ENCODE measurements at places on chromosomes 5 and 9. TPM values are rescaled to one million over a fixed set of nuclear protein-coding genes. Genes with fewer than 3 reads are reported as not detected.

DNA sequence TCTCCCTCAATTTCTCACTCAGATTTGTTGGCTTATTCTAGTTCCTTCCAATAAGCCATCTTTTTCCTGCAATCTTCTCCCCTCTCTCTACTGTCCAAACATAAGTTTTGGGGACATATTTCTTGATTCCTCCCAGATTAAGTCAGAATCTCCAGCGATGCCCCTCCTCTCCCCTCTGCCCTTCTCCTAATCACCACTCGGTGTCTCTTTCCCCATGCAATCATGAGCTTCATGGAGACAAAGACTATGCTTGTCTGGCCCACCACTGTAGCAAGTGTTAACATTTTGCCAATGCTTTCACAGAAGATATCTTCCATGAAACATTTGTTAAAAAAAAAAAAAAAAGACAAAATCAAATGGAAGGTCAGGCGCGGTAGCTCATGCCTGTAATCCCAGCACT, 42.4 kb downstream of the PDE6A start:
- DNase-seq, result no peak

ENTREP1 gene
- not detected for total RNA-seq

GRCh38 chr9:1002678-1003077, 26.2 kb downstream of the DMRT3 start:
- DNase-seq, result no peak

BRINP1 gene
- 3.7 TPM for total RNA-seq

DNA sequence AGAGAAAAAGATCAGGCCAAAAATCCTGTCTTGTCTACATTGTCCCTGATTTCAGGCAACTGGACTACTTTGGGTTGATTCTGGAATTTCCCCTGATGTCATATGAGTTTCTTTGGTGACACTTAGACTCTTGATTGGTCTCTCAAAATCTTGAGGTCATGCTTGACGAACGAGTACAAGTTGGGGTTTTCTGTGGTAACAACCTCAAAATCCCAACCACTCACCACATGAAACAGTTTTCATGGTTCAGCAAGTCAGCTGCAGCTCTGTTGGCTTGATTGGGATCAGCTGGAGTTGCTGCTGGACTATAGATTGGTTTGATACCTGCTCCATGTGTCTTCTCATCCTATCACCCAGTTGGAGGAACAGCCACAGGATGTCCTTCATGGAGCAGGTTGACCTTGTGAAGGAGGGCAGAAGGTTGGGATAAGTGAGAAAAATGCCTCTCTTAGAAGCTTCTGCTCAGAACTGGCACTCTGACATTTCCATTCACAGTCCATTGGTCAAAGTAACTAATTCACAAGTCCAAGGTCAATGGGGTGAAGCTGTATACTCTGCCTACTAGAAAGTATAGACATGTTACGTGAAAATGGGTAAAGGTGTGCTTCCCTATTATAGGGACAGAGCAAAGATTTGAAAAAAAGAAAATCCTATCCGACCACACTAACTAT, 284.5 kb downstream of the SH3GL2 start:
- no peak for DNase-seq

IL13 gene
- not detected for total RNA-seq

DNA sequence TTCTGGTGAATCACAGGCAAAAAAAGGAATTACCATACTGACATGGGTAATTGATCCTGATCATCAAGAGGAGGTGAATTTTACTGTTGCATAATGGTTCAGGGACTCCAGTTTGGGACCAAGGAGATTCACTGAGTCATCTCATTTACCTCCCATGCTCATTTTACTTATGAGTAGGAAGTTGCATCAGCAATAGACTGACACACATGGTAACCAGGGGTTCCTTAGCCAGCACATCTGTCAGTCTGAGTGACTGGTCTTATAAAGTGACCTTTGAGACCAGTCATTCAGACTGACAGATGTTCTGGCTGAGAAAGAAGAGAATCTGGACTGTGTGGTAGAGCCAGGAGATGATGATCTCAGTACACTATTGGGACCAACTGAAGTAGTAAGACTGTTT, 384.6 kb upstream of the CD180 start:
- no peak for DNase-seq

MAPK9 gene
- total RNA-seq, result 46.5 TPM

DNA sequence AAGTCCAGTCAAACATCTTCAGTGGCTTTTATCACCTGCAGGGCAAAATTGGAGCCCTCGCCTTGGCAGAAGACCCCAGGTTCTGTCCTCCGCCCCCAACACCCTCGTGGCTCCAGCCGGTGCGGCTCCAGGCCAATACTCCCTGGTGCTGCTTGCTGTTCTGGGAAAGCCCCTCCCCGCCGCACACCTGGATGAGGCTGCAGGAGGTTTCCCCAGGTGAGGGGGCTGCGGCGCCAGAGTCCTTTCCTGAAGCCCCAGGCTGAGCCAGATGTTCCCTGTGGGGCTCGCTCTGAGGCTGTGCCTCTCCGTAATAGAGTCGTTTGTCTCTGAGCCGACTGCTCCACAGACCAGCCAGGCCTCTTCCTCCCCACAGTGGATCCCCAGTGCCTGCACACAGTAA, 375.4 kb upstream of the IRX1 start:
- no peak for DNase-seq

DNA sequence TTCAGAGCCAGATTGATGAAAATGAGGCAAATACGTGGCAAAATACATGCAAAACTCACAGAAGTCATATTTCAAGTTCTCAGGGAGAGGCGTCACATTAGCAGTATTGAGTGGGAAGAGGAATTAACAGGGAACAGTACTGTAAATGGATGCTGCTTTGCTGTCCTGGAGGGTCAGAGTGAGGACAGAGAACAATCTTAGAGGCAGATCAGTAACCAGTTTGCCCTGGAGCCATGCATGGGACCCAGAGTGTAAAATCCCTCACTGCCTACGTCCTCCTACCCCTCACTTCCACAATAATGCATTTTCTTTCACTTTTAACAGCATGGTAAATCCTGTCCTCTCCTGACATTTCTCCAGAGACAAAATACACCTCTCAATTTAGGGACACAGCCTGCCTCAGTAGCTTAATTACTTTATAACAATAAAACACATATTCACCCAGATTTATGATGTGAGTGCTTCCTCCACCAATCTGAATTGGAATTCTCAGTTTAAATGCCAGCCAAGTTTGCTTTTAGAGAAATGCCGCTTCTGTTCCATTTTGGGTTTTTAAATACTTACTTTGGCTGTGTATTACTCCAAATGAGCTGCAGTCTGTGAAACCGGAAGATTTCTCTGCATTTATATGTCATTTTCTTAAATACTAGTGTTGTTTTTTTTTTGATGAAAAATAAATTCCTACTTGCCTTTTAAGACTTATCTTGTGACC, 70.0 kb downstream of the LMNB1 start:
- DNase-seq, result no peak

DNAH5 gene
- 4.6 TPM for total RNA-seq

GRCh38 chr5:83035373-83036100, 41.7 kb downstream of the TMEM167A start:
- no peak for DNase-seq

FOXD4L4 gene
- not detected for total RNA-seq

LCN15 gene
- total RNA-seq, result not detected

GRCh38 chr5:179289756-179290385, 55.4 kb downstream of the ADAMTS2 start:
- no peak for DNase-seq

- no peak for DNase-seq
Observed at GRCh38 chr9:125074976-125075375, 68.4 kb downstream of the SCAI start.

DNA sequence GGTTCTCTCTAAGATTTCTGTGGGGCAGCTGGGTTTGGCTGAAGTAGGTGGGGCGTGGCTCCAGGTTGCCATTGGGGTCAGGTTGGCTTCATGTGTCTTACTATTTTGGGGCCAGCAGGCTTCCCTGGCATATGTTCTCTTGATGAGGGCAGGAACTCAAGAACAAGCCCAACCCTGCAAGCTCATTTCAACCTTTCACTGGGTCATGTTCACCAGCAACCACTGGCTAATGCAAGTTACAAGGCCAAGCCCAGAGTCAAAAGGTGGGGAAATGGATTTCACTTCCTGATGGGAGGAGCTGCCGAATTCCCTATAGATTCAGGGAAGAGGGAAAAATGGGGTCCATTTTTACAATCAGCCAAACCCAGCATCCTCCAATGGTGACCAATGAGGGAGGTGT, 34.0 kb upstream of the HAND1 start:
- DNase-seq, result no peak

LMX1B gene
- total RNA-seq, result not detected

GRCh38 chr9:125696106-125696647, 10.8 kb downstream of the MAPKAP1 start:
- no peak for DNase-seq

- no peak for DNase-seq
Observed at GRCh38 chr5:4020400-4020799, 424.8 kb downstream of the IRX1 start.

ANKRD34B gene
- 3.4 TPM for total RNA-seq

- no peak for DNase-seq
Observed at GRCh38 chr9:376115-376514, 161.4 kb downstream of the DOCK8 start.

DNA sequence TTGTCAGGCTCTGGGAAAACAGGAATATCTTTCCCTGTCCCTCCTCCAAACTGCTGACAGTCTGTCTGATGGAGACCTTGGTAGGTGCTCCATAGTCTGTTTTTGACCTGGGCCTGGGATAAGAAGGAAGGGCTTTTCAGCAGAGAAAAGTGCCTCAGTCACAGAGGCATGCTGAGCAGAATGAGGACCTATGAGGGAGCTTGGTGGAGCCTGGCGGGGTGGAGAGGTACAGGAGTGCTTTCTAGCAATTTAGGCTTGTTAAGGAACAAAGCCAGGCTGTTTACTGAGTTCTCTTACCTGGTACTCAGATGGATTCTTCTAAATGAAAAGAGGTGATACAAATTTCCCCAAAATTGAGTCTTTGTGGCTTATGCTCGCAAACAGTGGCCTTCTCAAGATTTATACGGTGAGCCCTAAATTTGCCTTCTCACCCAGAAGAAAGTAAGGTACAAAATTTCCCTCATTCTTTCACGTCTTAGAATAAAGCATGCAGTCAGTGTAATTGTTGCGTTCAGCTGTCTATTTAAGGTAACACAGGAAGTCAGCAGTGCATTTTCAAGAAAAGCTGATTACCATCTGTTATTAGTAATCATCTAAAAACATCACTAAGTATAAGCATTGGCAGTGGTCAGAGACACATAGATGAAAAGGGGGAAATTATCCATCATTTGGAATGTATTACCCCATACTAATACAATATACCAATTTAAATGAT, 28.6 kb upstream of the IL13 start:
- DNase-seq, result no peak

C5orf22 gene
- total RNA-seq, result 0.64 TPM

GRCh38 chr5:34865091-34865490, 26.1 kb downstream of the TTC23L start:
- no peak for DNase-seq

DNA sequence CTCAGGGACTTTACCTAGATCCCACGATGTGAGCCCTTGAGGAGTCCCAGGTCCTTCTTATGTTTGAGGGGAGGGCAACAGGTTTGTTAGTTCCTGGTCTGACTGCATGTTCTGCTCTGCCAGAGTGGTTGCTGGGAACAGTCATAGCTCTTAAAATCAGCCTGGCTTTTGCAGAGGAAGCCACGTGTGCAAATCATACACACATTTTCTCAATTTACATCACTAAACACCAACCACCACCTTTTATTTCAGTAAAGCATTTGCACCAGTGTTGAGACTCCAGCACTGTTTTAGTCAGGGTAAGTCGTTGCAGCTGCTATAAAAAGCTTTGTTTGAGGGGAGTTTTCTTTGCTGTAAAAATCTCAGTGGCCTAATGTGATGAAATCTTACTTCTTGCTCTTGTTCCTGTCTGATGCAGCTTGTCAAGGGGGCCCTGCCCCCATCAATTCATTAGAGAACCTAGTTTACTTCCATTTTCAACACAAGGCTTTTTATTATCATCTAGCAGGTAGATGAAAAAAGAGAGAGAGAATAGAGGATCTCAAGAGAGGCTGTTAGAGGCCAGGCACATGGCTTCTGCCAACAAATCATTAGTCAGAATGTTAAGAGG, 70.3 kb upstream of the VCAN start:
- no peak for DNase-seq

DNA sequence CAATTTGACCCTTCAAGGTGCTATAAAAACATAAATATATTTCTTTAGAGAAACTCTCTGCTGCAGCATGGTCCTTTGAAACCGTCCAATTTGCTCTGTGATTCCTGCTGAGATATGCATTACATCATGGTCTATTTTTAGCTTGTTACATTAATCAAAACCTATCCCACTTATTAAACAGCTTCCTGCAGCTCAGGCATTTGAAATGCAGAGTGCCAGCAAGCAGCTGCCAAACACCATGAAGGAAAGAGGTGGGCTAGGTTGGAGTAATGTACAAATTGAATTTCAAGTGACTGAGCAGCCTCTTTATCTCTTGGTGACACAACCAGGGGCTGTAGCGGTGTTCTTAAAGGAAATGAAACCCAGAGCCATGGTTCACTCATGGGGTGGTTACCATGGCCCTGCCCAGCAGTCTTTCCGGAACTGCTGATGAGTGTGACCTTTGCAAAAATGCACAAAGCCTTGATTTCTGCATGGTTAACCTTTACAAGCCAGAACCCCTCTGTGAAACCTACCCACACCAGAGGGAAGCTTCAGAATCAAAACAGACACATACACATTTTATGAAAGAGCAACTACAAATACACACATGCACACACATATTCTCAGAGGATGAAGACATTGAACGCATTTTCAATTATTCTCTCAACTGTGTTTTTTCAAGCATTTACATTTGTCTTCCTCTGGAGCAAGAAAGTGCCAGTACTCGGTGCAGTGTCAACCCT, 155.8 kb upstream of the ZNF608 start:
- peak; percentile 78 for DNase-seq

DNA sequence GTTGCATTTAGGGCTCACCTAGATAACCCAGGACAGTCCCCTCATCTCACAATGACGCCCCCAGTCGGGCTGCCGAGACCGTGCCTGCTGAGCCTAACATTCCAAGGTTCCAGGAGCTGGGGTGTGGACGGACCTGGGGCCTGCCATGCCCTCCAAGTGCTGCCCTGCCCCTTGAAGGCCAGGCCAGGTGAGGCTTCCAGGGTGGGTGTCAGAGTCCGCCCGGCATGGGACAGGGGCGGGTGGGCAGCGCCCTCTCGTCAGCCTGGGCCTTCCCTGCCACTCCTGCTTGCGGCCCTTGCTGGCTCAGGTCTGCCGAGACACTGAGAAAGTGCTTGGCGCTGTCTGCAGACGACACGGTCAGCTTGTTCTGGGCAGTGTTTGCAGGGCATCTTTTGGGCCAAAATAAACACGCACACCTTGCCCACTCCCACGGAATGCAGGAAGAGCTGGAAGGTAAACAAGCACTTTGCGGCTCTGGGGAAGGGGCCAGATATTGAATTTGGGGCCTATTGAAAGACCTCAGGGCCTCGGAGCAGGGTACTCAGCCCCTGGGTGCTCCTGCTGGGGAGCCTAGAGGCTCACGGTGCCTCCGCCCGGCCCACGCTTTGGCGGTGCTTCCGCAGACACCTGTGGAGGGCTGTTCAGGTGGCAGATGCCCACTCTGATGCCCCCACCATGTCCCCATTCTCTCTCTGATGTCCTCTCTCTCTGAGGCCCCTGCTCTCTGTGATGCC, 4.2 kb upstream of the SCGB3A1 start:
- DNase-seq, result no peak
